ENCODE measurements at places on chromosomes 5 and 9.

GRCh38 chr5:11494340-11494739 is 409.9 kb downstream of the CTNND2 start:
- DNase-seq = no peak

GRCh38 chr5:33737697-33738096 is 154.1 kb downstream of the ADAMTS12 start:
- no peak for DNase-seq

- DNase-seq = no peak
These were observed 136.2 kb upstream of the TRIM32 start for GRCh38 chr9:116550696-116551436.

GRCh38 chr9:135308821-135309762 is 170.5 kb upstream of the PPP1R26 start:
- no peak for DNase-seq

GRCh38 chr9:33082538-33083326 is 6.3 kb upstream of the SMU1 start:
- no peak for DNase-seq

- no peak for DNase-seq
These were observed at the start of gene WNK2 for GRCh38 chr9:93183663-93184431. WNK2 (plus strand) TSS chr9:93184139; CDS start chr9:93184930, 791 bp downstream.

GRCh38 chr9:16184964-16185646 is 632.3 kb downstream of the CCDC171 start:
- DNase-seq = no peak

- DNase-seq = no peak
These were observed 34.6 kb downstream of the TNFAIP8 start for GRCh38 chr5:119390404-119390803.

GRCh38 chr5:170087168-170087817 is 18.4 kb upstream of the FOXI1 start:
- no peak for DNase-seq

DNA sequence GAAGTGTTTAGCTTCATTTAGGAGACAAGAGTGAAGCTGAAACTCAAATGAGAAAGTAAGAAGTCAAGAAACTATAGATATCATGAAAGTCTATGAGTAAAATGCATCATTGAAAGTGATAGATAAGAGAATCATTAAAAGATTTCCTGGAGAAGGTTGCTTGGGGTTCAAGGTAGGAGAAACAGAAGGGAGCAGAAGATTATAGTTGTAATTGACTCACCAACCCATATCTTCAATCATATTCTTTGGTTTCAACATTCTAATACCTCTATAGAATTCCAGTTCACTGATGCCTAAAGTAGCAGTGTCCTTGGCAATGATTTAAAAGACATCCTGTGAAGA is 365.7 kb upstream of the RIOK2 start:
- no peak for DNase-seq

- no peak for DNase-seq
These were observed 25.9 kb downstream of the RUSC2 start for GRCh38 chr9:35515766-35516165.

- DNase-seq = no peak
These were observed 3.1 kb downstream of the NIPAL4 start for GRCh38 chr5:157463081-157463480.

DNA sequence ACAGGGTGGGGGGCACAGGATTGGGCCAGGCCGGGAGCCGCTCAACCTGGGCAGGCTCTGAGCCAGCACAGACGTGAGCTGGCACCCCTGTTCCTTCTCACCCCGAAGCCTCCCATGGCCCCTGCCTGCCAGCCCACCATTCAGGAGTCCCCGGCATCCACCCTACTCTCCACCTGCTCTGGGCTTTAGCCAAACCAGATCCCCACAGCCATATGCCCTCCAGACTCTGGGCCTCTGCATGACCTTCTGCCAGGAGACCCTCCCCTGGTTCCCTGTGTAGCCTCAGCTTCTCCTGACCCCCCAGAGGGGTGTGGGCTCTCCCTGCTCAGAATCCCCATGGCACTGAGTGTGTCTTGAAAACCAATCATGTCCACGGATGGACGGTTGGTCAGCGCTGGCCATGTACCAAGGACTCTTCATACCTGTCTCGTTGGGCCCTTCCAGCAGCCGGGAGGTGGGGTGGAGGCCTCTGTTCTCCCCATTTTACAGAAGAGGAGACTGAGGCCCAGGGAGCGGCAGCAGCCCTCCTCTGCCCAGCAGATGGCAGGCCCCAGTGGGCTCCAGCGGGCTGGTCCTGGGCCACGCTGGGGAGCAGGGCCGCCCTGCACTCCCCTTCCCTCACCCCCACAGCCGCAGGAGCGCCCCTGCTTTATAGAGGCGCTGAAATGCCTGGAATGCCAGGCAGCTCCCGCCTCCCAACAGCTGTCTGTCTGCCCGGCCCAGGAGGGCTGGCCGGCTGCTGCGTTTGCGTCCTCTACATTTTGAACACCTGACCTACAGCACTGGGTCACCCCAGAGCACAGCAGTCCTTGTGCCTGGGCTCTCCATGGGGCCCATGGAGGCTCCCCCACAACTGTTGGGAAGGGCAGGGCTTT is 3.5 kb upstream of the MYMK start:
- DNase-seq = no peak

DNA sequence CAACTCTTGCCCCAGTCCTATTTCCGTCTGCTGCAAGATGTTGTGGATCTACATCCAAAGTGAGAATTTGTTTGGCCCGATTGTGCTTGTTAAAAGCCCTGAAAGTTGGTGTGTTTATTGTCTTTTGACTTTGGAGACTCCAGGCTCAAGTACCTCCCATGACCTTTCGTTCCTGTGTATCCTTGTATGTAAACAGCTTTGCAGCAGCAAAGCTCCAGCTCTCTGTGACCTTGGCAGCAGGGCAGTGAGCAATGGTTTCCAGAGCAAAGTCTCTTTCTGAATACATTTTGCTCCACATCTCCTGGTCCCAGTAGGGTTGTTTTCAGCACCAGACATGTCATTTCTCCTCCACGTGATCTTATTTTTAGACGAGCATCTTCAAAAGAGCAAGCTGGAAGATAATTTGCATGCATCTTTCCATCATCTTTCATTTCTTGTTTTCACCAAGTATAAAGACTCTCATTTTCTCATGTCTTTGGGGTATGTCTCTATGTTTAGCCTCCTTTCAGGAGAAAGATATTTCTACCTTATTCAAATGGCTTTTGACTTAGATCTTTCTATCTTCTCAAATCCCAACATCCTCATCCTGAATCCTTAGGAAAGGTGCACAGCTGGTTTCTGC is 68.1 kb upstream of the ERCC6L2 start:
- no peak for DNase-seq

- no peak for DNase-seq
These were observed 175.7 kb upstream of the PRLR start for GRCh38 chr5:35405938-35406337.

GRCh38 chr5:87300744-87301143 is 33.1 kb downstream of the RASA1 start:
- DNase-seq = no peak

DNA sequence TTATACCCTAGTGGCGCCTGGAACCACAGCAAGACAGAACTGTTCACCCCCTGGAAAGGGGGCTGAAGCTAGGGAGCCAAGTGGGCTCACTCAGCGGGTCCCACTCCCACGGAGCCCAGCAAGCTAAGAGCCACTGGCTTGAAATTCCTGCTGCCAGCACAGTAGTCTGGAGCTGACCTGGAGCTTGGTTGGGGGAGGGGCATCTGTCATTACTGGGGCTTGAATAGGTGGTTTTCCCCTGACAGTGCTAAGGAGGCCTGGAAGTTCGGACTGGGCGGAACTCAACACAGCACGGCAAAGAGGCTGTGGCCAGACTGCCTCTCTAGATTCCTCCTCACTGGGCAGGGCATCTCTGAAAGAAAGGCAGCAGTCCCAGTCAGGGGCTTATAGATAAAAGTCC is 19.5 kb downstream of the BTNL3 start:
- no peak for DNase-seq

DNA sequence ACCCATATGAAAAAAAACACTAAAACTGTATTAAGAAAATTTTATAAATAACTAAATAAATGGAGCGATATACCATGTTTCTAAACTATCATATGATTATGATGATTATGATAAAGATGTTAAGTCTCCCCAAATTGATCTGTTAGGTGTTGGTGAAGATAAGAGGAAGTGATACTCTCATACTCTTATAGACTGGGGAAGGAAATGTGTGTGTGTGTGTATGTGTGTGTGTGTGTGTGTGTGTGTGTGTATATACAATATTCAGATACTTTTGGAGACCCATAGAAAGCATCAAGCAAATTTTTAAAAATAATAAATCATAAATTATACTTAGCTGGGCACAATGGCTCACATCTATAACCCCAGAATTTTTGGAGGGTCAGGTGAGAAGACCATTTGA is 62.9 kb downstream of the TMEM232 start:
- DNase-seq = no peak

DNA sequence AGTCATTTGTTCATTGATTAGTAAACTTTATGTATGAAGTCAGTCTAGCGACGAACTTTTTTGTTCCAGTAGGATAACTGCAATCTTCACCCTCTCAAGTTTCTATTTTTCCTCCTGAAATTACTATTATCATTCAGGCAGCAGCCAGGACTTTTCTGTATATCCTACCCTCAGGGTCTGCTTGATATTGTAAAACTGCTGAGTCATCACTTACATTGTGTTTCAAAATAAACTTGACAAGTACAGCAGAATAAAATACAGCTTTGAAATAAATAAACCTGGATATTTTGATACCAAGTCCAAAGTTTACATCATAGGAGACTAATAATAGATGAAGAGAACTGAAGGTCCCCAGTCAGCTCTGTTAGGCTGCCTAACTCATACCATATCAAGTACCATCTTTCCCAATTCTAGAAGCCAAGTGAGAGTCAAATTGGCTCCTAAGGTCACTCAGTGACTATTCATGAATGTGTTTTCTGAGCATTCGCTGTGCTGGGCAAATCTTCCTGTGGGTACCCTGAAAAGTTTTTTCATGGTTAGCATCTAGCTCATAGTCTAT is 234.6 kb downstream of the PARP8 start:
- DNase-seq = no peak

- DNase-seq = no peak
These were observed 1.4 kb downstream of the ALAD start for GRCh38 chr9:113399646-113400200.

- no peak for DNase-seq
These were observed 18.8 kb downstream of the BICD2 start for GRCh38 chr9:92745881-92746280.

GRCh38 chr5:89399548-89399947 is 516.6 kb upstream of the MEF2C start:
- DNase-seq = no peak

- no peak for DNase-seq
These were observed 189.0 kb downstream of the HCN1 start for GRCh38 chr5:45507178-45507577.

DNA sequence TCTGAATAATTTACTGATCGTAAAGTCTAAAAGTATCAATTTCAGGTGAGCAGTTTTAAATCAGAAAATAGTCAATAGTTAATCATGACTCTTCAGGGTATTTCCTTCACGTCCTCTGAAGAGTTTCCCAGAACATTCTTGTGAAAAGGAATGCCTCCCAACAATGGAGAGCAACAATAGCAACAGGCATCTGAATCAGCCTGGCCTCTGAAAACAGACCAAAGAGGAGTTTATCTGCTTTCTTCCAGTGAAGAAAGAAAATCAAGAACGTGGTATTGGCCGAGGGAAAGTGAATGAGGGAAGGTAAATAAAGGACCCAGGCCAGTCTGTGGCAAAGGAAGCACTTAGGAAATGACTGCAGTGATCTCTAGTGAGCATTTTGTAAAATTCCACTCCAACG is 26.1 kb upstream of the RASGEF1C start:
- DNase-seq = no peak

DNA sequence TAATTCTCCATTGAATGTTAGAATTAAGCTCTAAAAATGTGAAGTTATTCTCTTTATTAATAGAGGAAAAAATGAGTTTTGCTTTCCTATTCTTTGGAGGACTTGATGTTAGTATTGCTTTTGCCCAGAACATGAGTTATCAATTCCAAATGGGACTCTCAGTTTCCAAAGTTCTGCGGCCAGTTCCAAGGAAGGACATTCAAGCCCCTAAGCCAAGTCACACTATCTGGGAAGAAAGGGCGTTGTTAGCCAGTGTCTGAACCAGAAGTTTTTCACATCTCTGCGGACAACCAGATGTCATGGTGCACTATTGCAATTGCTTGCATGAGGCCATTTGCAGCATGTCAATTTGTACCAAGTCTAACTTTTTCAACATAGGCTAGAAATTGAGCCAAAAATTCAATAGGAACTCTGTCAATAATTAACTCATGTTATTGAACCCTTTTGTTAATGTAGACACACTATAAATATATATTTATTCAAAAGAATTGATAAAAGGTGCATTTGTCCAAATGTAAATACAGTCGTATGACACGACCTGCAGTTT is 183.3 kb upstream of the PIK3R1 start:
- DNase-seq = no peak

DNA sequence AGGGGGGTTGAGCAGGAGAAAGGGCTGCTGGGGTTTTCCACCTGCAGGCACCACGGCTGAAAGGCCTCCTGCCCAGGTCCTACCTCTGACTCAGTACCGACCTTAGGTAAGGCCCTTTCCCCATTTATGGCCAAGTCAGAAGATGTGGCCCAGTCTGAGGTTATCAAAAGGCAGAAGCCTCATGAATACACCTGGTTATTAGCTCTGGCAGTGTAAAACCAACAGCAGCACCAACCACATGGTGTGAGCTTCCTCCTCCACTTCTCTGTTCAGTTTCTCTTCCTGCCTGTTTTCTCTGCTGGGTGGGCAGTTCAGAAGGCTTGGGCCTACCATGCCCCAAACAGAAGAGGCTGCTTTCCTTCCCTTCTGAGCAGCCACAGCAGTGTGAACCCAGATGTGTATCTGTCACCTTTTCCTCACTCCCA is 86.9 kb downstream of the UGCG start:
- DNase-seq = no peak

DNA sequence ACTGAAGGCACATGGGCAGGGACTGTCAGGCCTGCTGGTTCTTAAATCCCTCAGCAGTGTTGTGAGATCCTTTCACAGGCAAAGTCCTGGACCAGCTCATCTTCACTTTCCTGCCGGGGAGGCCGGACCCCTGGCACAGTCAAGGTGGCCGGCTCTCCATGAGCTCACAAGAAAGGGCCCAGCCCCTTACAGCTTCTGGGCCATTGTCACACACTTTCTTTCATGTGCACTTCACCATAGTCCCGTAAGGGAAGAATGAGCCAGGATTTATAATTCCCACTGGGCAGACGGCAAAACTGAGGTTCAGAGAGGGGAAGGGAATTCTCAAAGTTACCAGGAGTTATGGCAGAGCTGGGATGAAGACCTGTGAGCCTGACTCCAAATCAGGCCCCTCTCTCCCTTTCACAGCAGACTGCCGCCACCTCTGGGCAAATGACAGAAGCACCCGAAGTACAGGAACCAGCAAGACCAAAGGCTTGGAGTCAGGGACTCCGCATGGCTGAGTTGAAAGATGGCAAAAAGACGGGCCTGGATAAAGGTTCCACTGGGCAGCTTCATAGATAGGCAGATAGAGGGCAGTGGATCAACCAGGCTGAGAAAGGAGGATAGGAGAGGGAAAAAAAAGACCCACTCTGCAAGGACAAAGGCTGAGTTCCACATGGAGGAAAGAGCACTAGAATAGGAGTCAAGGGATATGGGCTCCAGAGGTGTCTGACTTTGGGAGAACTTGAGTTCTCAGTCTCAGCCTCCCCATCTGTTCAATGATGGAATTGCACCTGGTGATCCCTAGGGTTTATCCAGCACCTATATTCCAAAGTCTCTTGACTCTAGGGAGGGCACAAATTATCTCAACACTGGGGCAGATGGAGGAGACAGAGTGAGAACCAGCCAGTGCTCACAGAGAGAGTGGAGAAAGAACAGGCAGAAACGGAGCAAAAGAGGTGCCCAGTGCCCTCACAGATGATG is 128.7 kb downstream of the PAX5 start:
- DNase-seq = no peak

Data from stimulated activated CD8-positive, alpha-beta memory T cell treated with anti-CD3 and anti-CD28 coated beads, Interleukin-7, amount 100 ng/mL, for 1 hour (primary cell).